Left cardiac atrium (tissue), 4 donors: ENCODE measurements at places on chromosomes 1 and 21. TPM values are rescaled to one million over a fixed set of nuclear protein-coding genes. Genes with fewer than 3 reads are reported as not detected.

DNA sequence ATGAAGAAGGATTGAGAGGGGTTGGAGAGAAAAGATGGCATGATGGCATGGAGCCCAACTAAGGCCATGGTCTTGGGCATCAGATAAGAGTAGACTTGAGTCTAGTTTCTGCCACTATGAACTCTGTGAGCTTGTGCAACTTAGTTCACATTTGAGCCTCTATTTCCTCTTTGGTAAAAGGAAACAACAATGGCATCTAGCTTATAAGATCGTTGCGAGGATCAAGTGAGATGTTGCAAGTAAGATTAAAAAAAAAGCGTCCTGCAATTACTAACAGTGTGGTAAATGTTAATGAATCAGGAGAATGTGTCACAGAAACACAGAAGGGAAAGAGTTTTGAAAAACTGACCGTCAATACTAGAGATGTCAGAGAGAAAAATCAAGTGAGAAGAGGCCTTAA is 202.9 kb upstream of the FGGY start:
- no peak for DNase-seq

DNA sequence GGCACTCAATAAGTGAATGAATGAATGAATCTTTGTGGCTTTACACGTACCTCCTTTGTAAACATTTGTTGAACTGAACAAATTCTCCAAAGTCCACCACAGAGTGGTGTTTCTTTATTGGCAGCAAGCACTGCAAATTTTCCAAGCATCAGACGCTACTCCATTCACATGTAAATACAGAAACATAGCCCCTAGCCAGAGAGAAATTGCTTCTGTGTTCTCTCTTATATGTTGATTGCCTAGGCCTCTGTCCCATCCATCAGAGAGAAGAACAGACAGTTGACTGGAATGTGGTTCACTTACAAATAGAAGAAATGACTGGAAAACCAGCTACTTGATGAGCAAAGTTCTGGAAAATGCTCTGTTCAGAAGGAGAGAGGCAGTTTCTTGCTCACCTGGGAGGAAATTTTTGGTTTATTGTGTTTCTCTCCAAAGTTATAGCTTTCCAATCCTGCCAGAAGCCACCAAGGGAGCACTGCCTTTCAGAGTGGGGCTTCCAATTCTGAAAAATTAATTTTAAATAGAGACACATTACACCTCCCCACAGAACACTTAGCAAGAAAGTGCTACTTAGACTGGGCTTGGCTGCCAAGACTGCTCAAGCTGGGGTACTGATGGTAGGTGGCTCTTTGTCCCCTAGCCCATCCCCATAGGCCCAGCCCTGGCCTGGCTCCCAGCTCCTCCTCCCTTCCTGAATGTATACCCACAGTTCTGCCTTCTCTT is 18.1 kb upstream of the KIRREL1 start:
- DNase-seq: no peak

- no peak for DNase-seq
Observed at GRCh38 chr1:159430985-159431384, 1.0 kb upstream of the OR10J4 start.

Gene S100A8
- total RNA-seq: 112 TPM

DNA sequence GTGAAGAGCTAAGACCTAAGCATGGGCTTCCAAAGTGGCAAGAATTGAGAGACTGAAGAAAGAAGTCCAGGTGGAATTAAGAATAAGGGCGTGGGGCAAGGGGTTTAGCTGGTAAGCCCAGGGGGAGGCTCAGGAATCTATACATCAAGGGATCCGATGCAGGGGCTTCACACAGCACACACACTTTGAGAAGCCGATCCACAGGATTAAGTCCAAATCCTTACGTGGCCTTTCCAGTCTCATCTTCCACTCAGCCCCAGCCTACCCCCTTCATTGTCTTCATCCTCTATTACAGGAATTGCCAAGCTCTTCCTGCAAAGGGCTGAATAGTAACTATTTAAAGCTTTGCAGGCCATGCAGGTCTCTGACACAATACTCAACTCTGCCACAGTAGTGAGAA is 101.3 kb downstream of the TGFBR3 start:
- DNase-seq: no peak

DNA sequence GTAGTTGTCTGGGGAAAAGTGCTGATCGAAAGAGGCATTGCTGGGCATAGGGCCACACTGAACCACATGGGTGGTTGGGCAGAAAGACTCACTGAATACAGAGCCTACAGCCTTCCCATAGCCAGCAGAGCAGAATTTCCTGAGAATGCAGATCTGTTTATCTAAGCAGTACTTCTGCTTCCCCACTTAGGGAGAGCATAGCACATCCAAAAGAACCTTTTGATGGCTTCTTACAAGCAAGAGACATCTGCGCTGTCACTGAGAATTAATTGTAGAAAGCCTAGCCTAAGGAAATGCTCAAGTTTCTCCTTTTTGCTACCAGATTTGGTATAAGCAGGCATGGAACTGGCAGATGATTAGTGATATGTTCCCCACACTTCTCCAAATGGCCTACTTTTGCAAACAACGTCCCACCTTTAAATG is 13.0 kb upstream of the KLHDC8A start:
- no peak for DNase-seq

DNA sequence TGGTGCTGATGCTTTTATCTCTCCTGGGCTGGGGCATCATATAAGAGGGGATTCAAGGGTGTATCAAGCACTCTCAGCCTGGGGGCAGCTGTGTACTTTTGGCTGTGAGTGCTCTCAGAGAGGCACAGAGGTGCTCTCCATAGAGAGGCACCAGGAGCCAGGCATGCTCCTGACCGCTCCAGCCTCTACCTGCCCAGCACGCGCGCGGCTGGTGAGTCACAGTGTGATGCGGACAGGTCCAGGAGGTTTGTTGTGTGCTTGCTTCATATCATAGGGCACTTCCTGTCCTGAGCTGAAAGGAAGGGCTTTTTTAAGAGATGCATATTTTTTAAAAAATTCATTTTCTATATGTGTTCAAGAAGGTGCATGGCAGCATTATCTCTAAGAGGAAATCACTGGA is 93.6 kb upstream of the BCAR3 start:
- no peak for DNase-seq

- no peak for DNase-seq
Observed at GRCh38 chr1:93576746-93577145, 104.9 kb downstream of the BCAR3 start.
